Stromal cell of bone marrow (primary cell): ENCODE measurements at places on chromosomes 1 and 21.

- DNase-seq: no peak
These were observed 86.9 kb downstream of the NAV1 start for GRCh38 chr1:201625851-201626251.

DNA sequence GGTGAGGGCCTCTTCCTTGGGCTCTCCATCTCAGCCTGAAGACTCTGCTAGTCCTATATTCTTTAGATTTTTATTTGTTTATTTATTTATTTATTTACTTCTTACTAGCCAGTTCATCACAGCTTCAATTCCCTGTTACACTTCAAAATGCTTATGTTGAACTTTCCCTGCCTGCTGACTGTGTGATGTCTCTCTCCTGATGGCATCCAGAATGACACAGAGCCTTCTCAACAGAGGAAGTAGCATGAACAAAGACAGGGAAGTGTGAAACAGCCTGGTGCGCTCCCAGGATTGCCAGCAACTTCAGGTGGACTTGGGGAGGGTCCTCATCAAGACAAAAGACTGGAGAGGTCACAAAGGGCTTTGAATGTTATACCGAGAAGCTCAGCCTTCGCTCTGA, 4.3 kb upstream of the IPO13 start:
- DNase-seq: no peak

GRCh38 chr1:184060316-184060715, 8.8 kb downstream of the TSEN15 start:
- DNase-seq: no peak

DNA sequence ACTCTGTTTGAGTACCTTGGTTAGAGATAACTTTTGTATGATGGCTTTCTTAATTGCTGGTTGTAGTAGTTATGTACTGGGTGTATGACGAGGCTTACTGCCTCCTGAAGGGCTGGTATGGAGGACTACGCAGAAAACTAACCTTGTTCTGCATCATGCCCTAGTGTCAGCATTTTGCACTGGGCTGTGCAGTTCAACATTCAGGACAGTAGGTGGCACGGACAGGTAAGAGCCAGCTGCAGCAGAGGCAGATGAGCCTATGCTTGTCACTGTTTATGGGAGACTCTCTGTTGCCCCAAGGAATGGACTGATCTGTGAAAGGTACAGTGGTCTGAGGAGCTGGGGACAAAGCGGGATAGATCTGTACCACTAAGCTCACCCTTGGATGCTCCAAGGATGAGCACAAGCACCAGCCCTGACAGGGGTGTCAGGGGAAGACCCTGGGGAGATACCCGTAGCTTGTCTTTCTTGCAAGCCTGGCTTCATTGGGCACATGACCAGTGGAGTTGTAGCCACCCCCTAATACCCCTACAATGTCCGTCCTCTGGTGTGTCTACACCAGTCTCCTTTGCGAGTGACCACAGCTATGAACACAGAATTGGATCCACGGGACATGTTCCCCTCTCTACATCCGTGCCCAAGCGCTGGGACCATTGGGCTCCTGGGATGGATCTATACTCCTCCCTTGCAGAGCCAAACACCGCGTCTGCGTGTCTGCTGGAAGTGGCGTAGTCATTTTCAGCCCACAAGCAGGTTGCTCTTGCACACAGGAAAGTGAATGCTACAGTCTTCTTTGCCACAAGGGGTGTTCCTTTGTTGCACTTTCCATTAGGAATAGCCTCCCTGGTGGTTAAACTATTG, 51.1 kb upstream of the CFHR3 start:
- DNase-seq: peak; percentile 6

DNA sequence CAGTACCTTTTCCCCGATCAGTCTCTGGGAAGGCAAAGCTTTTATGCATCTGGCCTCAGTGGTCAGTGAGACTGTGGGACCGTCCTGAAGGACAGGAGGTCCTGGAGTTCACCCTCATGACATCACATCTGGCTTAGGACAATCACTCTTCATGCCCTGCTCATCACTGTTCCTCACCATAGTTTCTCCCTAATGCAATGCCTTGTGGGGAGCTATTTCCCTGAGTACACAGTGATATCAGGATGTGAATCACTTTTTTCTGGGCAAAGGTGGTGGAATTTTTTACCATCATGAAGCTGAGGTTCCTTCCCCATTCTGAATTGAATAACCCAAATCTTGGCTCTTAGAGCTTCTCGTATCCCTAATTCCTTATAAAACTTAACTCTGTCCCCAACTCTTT, 34.8 kb upstream of the CFAP126 start:
- DNase-seq: no peak

DNA sequence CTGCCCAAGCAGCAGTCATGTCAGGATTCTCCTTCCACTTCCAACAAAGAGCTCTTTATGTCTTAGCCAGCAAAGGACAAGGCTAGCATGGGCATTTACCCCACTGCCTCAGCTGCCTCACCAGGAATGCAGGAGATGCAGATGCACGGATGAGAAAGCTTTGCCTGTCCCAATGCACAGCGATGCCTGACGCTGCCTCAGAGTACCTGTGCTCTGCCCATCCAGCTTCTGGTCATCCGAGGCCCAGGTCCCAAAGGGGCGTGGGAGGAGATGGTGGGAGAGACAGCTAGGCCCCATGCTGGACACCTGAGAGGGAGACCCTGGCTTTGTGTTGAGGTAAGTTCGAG, 59.0 kb downstream of the IRF2BP2 start:
- DNase-seq: no peak

GRCh38 chr1:41255978-41256377, 13.9 kb upstream of the SCMH1 start:
- DNase-seq: no peak

GRCh38 chr1:9996624-9997582, at the start of gene RBP7:
Gene RBP7 (plus strand): TSS chr1:9997228. CDS start chr1:9997259, 31 bp downstream.
- DNase-seq: no peak

DNA sequence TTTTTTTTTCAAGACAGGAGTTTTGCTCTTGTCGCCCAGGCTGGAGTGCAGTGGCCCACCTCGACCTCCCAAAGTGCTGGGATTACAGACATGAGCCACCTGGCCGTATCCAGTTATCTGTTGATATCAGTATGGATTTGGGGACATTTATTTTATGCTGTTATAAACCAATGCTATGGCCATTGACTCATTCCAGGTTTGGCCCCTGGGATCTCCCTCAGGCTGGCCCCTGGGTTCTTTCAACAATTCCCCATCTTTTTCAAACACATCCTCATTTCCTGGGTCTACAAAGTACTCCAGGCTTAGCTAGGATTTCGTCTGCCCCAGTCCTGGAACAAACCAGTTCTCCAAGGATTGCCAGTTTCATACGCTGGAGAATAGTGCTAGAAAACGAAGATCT, 44.1 kb downstream of the WDR4 start:
- no peak for DNase-seq

DNA sequence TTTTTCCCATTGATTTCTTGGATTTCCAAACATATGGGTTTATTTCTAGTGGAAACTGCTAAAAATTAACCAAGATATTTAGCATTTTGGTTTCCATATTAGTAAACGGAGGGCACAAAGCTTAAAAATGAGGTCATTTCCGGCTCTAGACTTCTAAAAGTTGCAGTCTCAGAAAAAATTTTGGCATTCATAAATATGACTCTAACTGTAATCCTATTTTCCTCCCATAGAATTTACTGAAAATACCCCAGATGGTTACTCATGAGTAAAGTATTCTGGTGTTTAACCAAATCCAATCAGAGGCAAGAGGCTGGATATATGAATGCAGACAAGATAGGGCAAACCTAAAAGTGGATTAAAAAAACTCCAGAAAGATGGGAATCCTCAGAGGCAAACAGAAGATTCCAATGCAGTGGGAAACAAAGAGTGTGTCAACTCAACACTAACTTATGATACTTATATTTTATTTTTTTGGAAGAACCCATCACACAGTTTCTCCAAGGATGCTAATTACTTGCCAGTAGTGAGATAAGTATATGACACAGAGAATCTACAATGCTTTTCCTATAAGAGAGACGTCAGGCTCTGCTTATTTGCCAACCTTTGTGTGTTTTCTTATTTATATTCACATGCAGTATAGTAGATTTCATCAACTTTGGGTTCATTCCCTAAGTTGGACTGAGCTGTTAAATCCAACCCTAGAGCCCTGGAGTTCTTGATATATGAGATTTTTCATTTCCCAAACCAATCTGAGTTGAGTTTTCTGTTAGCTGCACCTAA, 90.1 kb upstream of the BCL10 start:
- peak; percentile 72 for DNase-seq

GRCh38 chr1:165056914-165057313, 299.6 kb downstream of the LMX1A start:
- no peak for DNase-seq

DNA sequence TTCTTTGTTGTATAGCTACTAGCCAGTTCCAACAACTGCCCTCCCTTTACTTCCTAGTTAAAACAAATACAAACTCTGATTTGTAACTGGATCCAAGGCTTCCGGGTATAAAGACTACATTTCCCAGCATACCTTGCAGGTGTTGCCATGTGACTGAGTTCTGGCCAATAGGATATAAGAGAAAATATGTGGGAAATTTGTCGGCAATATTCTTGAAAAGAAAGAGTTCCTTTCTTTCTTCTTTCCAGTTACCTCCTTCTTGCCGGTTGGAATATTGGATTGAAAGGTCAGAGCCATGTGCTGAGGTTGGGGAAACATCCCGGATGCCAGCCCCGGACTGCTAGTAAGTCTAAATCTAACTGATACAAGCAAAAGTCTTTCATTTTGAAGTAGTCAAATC, 23.0 kb upstream of the ZBTB40 start:
- DNase-seq: no peak

DNA sequence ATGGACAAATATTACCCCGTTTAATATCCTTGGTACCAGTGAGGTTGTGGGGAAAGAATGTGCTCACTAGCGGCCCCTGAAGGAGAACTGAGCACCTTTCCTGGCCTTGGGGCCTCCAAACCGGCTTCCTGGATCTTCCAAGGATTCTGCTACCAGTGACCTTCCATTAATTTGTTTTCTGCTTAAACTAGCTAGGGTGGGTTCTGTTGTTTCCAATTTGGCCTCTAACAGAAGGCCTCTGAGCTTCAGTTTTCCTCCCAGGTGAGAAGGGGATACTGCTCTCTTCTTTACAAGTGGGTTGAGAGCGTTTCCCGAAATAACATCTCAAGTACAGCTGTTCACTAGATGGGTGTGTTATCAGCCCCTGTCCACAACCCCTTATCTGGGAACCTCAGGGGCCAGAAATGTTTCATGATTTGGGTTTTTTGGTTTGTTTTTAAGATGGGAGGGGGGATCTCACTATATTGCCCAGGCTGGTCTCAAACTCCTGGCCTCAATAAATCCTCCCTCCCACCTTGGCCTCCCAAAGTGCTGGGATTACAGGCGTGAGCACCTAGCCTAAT, 16.9 kb upstream of the IFNGR2 start:
- no peak for DNase-seq

GRCh38 chr21:31875496-31876015, 2.7 kb downstream of the HUNK start:
- DNase-seq: no peak

DNA sequence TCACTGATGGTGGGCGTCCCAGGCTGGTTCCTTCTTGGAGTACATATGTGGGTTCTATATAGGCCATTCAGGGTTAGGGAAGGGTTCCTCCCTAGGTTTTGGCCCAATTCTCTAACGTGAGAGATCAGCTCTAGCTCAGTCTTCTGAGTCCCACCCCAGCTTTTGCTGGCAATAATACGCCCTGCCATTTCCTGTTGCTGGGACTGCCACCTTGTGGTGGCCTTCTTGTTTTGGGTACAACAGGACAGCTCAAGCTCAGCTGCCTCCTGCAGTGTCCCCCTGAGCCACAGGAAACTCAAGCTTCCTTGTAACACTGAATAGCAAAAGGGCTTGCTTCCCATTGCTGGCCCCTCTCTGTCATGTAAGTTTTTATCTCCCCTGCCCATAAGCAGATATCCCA, 77.8 kb downstream of the BACH1 start:
- no peak for DNase-seq

DNA sequence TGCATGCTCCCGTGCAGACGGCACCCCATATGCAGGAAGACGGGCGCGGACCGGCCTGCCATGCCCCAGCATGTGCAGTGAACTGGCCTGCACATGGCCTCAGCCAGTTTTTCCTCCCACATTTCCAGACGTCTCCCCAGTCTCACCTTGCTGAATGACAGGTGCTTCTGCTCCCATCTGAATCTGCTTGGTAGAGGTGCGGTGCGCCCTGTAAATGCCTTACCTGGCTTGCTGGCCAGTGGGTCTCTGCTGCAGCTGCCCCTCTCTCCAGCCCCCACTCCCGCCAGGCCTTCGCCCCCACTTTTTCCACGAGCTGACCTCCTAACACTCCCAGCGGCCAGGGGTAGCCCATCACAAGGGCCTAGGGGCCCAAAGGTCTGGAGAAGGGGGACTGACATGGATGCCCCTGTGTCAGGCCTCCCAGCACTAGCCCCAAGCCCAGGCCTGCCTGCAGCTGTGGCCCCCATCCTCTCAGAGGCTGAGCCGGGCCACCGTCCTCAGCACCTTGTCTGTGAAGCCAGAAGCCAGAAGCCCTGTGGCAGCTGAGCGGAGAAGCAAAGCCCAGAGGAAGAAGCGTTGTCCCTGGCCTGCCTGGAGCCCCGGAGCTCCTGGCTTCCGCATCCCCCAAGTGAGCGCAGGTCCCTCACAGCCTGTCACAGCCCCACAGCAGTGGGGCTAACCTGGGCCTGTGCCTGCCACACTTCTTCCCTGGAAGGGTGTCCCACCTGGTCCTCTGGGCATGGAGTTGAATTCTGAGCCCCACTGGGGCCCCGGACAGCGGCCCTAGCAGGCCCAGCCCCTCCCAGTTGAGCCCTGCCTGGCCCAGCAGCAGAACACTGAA, 3.7 kb upstream of the SLC19A1 start:
- DNase-seq: no peak

GRCh38 chr1:66134004-66134403, 341.3 kb downstream of the PDE4B start:
- no peak for DNase-seq

DNA sequence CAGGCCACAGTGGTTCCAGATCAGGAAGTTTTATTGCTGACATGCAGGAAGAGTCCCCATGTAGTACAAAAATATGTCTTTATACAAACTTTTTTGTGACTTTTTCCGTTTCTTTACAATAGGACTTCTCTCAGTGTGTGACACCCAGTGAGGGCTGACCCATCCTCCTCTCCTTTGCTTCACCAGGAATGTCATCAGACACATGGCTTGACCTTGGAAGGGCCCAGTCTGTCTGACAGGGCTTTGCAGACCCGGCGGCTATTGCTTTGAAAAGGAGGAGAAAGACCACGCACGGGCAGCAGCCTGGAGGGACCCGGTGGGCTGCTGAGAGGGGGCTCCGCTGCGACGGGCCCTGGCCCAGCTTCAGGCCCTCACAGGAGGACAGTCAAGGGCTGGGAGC, 16.2 kb upstream of the EVA1B start:
- DNase-seq: no peak

- DNase-seq: no peak
These were observed 125.7 kb upstream of the PBX1 start for GRCh38 chr1:164433141-164433817.

DNA sequence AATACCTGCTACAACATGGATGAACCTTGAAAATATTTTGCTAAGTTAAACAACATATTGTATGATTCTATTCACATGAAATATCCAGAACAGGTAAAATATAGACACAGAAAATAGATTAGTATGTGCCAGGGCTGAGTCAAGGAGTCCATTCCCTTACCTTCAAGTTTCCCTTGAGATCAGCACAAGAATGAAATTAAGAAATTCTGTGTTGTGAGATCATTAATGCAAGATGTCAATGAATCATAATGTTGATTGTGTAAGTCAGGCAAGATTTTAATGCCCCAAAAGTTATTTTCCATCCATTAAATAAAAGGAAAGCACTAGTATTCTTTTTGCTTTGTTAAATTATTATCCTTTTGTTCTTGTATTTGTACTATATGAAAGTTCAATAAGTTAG, 139.4 kb downstream of the MRPL39 start:
- no peak for DNase-seq
